ENCODE measurements at places on chromosomes 12 and 14. TPM values are rescaled to one million over a fixed set of nuclear protein-coding genes. Genes with fewer than 3 reads are reported as not detected.

DNA sequence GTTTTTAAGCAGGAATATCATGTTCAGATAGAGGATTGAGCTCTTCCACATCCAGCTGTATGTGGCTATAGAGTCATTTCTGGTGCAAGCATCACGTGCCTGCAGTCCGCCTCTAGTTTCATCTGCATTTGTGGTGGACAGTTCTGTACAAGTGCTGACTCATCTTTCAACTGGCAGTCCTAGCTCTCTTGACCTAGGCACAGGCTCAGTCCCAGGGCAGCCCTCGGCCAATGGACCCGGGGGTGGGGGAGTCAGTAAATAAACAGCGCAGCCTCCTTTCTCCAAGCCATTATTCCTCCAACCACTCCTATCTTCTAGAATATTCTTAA, 41.8 kb upstream of the FRMD6 start:
- no peak for DNase-seq

GRCh38 chr14:85531587-85532373, 1.8 kb downstream of the FLRT2 start:
- no peak for DNase-seq

DNA sequence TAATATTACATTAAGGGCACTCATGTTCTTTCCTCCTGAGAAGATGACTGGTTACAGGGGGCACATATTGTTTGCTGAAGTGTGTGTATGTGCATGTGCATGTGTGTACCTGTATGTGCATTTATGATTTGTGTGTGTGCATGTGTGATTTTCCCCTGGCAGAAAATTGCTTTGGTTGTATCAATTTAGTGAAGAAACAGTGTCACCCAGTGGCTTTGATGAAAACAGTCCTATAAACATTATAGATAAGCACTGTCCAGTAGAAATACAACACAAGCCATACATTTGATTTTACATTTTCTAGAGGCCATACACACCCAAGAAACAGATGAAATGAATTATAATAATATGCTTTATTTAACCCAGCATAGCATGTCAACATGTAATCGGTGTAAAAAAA, 8.6 kb downstream of the PDE3A start:
- no peak for DNase-seq

GRCh38 chr14:33805593-33805992, 145.3 kb downstream of the EGLN3 start:
- no peak for DNase-seq

DNA sequence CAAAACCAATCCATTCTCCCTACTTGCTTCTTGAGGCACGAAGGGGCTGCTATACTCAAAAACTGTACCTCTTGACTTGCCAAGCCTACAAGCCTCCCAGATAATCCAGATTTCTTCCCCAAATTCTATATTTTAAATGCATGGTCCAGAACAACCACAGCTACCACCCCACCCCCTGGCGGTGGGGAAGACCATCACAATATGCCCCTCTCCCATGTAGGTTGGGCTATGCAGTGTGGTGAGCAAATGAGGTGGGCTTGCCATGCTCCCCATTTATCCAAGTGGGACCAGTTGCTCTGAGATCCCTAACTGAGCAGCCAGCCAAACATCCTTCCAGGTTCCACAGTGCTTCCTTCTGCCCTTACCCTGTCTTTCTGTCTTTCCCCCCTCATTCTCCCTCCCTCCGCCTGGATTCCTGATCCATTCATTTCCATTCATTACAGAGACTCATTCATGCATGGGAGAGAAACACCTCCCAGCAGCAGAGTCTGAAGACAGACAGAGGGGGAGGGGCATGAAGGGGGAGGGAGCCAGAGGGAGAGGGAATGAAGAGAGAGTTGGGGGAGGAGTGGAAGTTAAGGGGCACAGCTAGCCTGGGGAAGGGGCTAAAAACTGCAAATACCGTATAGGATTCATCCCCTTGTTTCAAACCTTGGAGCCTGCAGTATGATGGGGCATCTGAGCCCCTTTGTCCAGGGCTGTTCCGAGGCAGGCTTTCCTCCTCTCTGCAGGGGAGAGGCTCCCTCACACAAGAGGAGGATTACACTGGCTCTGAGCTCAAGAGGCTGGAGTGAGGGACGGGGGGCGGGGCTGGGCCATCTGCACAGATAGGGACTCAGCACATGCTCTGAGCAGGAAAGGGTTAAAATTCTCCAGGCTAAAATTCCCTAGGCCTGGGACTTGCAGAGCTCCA, 4.4 kb downstream of the ZNF219 start:
- peak; percentile 78 for DNase-seq

GRCh38 chr12:129903956-129904829, at the start of gene TMEM132D:
Gene TMEM132D, minus strand, starts transcription at chr12:129904025.
- DNase-seq, result no peak

GRCh38 chr14:101097109-101097793, 193.7 kb upstream of the RTL1 start:
- no peak for DNase-seq

Gene KLRC1
- not detected for total RNA-seq

GRCh38 chr14:48967419-48967818, 618.8 kb downstream of the RPS29 start:
- DNase-seq, result no peak

GRCh38 chr14:102293781-102294180, 11.2 kb downstream of the MOK start:
- DNase-seq, result no peak

GRCh38 chr14:59509101-59509500, 24.8 kb downstream of the JKAMP start:
- DNase-seq, result no peak

DNA sequence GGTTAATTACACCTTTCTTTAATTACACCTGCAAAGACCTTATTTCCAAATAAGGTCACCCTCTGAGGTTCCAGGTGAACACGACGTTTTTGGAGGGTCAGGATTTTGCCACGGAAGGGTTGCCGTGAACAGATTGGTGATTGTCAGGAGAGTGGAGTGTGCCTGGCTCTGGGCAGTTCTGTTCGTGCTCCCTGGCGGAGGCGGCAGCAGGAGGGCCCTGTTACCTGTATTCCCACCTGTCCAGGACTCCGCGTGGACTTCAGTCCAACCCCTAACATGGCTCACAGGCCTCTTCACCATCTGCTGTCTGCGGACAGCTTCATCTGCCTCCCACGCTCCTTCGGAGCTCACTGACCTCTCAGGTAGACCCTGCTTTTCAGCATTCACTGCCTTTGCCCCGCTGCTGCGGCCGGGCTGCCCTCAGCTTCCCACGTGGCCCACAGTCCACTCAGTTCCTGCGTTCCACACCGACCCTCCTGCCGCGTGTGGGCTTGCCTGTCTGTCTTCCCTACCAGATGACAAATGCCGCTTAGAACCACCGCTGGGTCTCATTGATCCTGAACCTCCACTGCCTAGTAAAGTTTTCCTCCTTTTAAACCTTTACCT, 187.5 kb upstream of the DIO3 start:
- DNase-seq, result no peak

DNA sequence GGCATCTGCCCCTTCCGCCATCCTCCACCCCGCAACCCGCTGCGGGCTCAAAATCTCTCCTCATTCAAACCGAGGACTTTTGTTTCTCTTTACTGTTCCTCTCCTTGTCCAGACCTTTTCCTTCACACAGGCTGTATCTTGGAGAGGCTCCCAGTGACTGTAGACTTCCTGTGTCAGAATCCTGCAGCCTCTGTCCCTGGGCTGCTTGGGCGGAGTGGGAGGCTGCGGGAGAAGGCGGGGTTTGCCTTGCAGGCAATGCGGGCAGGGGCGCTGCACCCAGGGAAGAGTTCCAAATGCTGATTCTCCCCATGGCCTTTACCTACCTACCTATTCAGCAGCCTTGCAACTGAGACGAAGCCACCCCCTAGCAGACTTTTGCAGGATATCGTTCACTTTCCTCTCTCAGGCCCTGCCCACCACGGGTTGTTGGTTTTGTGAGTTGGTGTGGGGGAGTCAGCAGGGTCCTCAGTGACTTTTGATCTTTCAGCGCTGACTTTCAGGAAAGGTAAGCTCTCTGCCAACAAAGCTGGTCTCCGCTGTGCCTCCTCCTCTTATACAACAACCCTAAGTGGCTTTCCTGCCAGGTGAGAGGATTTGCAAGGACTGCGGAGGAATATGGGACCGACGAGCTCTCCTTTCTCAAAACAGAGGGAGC, 79.0 kb upstream of the KCNA1 start:
- no peak for DNase-seq

Gene RFX4
- 25.9 TPM for total RNA-seq
